ENCODE measurements at places on chromosomes 16 and 17. TPM values are rescaled to one million over a fixed set of nuclear protein-coding genes. Genes with fewer than 3 reads are reported as not detected.

DNA sequence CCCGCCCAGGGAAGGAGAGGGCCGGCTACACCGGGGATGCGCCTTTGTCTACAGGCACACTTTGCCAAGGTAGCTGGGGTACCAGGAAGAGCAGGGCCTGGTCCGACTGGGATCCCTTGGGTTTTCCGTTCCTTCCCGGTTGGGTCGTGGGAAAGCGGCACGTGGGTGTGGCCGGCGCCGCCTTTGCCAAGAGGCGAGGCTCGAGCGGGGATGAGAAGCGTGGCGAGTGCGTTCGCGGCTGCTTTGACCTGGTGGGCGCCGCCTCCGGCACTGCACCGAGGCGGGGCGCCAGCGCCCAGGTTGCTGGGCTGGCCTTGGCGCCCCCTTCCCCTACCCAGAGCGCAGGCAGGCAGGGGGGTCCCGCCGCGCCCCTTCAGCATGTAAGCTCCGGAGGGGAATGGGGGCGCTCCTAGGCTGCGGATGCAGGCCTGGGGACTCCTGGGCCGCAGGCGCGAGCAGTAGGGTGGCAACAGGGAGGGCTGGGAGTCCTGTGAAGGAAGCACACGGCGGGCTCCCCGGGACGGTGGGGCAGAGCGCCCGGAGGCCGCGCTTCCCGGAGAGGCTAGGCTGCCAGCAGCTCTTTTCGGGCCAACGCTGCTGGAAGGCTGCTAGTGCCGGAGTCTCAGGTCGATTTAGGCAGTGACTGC lies 2.0 kb downstream of the HAS3 start:
- no peak for DNase-seq

The HBQ1 gene
- not detected for polyA plus RNA-seq

The CSH2 gene
- polyA plus RNA-seq: not detected

The NLRC3 gene
- not detected for polyA plus RNA-seq

DNA sequence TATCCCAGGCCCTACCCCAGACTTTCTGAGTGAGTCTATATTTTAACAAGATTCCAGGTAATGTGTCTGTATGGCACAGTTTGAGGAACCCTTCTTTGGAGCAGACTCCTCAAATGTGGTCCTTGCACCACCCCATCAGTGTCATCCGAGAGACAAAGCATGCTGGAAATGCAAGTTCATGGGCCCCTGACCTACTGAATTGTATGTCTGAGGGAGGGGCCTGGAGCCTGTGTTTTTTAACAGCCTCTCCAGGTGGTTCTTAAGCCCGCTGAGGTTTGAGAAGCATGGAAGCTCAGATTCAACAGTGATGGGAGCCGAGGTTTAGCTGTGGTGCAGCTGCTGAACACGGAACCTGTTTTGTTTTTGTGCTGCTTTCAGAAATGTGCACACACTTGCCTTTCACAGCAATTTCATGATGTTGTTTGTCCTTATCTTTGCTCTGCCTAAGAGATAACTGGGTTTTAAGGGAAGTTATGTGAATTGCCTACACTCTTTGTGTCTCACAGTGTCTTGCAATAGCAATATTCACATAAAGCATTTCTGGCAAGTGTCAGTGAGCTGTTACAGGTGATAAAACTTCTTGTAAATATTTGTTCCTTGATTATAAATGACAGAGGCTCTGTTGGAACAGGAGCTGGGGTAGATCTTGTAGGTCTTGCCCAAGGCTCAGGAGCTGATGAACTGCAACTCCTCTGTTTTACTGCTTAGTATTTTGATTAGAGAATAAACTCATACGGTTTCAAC lies 32.0 kb upstream of the IL34 start:
- DNase-seq: no peak

DNA sequence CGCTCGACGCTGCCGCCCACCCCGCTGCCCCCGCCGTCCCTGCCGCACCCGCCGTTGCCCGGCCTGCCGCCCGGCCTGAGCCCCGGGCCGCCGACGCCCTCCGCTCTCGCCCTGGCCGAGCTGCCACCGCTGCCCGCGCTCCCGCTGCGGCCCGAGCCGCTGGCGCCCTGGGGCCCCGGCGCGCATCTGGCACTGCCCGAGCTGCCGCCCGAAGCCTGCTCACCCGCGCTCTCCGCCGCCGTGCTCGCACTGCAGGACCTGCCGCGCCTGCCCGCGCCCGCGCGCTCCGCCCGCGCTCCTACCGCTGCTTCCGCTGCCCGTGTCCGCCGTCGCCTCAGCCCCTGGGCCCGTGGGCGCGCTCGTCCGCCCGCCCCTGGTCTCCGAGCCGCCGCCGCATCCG lies 8.4 kb upstream of the CLDN9 start:
- no peak for DNase-seq

The IGFBP4 gene
- 1,200 TPM for polyA plus RNA-seq

DNA sequence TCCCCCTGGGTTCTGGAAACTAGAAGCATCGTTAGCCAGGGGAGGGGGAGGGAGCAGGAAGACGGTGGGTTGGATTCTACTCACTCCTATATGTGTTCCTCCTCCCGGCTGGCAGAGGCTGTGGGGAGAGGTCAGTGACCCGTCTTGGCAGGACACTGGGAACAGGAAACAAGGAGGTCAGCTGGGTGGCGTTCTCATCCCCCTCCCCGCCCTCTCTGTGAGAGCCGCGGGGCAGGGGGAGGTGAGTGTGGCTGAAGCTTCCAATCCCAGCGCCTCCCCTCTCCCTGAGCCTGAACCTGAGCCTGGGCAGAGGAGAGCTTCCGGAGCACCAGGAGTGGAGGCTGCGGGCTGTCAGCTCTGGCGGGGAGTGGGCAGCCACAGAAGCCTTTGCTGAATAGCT lies 12.5 kb downstream of the GPRC5C start:
- no peak for DNase-seq

The IRX5 gene
- polyA plus RNA-seq: 1.8 TPM

DNA sequence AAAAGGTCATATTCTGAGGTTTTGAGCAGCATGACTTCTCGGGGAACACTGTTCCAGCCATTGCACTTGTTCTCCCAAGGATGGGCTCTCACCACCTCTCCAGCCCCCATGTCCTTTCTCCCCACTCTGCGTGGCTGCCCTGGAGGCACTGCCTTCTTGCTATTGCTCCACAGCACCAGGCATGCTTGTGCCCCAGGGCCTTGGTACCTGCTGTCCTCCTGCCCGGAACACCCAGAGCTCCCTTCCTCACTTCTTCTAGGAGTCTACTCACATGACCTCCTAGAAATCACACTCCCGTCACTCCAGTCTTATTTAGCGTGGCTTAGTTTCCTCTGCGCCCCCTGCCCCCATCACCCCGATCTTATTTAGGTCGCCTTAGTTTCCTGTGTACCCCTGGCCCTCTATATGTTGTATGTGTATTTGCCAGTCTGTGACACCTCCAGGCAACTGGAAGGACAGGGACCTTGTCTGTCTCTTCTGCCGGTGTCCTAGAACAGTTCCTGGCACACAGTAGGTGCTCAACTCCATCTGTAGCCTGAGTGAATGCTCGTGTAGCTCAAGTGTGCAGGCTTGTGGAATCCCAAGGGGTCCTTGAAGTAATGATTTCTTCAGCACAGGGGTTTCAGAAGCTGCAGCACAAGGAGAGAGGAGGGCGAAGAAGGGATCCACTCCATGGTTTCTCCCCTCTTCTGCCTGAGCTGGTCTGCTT lies 208.6 kb upstream of the CIBAR2 start:
- no peak for DNase-seq

DNA sequence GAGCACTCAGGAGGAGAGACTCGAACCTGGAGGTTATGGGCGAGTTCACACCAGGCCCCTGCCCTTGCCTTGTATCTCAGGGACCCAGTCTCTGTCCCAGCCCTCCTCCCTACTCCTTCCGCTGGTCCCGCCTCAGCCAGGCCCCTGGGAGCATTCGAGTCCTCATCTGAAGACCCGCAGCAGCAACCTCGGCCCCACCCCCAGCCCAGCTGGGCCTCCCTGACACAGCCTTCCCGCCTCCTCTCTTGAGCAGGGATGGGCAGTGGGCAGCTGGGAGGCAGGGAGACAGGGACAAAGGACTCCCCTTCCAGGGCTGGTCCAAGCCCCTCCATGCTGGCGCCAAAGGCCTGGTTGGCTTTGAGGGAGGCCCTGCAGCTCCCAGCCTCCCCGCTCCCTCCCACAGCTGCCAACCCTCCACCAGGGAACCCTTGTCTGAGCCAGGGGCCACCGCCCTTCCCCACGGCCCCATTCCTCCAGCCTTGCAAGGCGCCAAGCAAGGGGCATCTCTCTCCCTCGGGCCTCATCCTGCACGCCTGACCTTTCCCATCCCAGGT lies 15.4 kb upstream of the ZC3H18 start:
- no peak for DNase-seq

GRCh38 chr16:69890114-69890891 lies 60.8 kb upstream of the CLEC18A start:
- DNase-seq: peak; percentile 44

DNA sequence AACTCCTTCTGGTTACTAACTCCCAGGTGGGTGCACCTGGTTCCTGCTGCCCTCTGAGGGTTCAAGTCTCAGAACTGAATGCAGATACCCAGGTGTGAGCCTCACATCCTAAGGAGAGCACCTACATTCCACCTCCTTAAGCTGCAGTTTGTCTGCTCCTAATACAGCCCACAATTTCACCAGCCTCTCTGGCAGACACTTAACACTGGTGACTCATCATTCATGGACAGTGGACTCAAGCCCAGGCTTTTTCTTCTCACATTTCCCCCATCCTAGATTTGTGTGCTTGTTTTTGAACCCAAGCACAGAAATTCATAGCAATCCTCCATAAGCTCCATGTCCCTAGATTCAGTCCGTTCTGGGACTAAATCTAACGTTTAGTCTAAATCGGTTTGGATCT lies 7.0 kb upstream of the MAF start:
- DNase-seq: no peak

Data from BJ (cell line).